ENCODE measurements at places on chromosomes 12 and 14. TPM values are rescaled to one million over a fixed set of nuclear protein-coding genes. Genes with fewer than 3 reads are reported as not detected.

DNA sequence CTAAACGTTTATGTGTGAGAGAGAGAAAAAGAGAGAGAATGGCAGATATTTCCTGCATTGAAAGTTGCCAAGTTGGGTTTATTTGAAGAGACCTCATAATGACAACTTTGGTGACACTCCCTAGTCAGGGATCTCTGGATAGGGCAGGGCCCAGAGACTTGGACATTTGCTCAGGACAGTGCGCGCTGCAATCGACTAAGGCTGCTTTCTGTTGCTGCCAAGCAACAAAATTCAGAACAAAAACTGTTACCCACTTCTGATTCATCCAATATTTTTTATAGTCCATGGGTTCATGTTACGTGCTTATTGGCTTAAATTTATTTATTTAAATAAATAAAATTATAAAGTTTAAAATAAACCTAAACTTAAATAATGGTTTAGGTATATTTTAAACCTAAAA, 34.2 kb downstream of the PTGER2 start:
- no peak for ATAC-seq

DNA sequence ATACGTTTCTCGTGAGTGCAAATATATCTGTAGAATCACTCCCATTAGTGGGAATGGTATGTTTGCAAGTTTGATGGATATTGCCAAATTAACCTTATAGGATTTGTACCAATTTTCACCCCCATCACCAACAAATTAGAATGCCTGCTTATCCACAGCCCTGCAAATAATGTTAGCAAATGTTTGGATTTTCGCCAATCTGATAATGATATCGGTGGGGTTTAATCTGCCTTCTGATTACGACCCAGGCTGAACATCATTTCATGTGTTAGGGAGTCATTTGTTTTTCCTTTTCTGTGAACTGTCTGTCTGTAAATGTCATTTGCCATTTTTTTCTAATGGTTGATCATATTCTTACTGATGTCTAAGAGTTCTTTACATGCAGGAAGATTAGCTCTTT, 4.1 kb upstream of the DAZAP2 start:
- no peak for ATAC-seq

DNA sequence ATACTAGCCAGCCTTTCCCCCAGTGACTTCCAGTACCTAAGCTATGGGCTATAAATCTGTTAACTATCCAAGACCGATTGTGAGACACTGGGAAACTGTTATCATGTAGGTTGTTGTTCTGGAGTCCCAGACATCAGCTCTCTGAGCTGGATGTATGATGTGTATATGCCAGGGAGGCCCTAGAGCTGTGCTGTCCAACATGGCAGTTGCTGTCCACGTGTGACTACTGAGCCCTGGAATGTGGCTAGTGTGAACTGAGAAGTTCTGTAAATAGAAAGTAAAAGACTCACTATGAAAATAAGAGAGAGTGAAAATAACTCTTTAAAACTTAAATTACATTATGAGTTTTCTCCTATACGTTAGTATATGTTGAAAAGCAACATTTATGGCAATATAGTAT, 755.8 kb upstream of the FBXO33 start:
- no peak for ATAC-seq

Gene ATL1
- total RNA-seq, result 1.3 TPM

Gene MGP
- total RNA-seq, result 532 TPM

DNA sequence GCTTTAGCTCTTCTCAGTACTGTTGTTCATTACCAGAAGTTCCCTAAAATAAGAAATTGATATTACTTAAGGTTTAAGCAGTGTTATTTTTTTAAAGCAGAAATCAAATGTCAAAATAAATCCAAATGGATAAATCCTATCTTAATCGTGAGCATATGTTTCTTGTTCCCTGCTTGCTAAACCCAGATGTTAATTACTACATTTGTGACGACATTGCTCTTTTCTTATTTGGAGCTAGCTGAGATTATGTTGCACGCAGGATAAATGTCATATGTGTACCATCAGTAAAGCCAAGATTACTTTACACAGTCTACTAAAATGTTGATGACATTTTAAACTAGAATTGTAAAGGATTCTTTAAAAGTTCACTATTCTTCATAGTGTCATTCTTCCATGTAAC, 157.5 kb downstream of the PLCZ1 start:
- no peak for ATAC-seq

GRCh38 chr12:67582238-67582834, 66.2 kb upstream of the DYRK2 start:
- ATAC-seq, result no peak

DNA sequence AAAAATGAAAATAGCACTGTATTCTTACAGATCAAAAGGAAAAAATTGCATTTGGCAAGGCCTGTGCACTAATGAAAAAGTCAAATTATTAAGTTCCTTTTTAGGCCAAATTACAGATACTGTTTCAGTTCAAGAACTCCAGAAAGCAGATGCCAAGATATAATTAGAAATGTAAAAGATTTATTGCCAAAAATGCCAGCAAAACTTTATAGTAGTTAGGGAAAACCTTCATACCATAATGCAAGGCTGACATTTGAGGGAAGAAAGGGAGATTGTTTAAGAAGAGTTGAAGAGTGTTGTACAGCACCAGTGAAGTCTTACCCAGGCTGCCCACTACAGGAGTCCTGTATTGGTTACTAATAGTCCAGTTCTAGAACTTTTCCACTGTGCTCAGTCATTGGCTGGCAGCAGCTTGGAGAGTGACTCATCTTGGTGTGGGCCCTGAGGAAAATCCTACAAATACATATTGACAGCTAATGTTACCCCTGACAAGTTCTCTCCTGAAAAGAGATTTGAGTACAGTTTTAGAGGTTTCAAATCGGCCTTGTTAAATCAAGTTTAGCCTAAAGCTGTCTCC, 600.4 kb downstream of the C12orf50 start:
- no peak for ATAC-seq

GRCh38 chr12:108858311-108859074, 1.1 kb upstream of the SSH1 start:
- ATAC-seq, result no peak

Gene C12orf54
- 0.41 TPM for total RNA-seq

- no peak for ATAC-seq
These were observed 800.1 kb upstream of the FBXO33 start for GRCh38 chr14:40232302-40232701.

- ATAC-seq, result peak; percentile 51
These were observed 120.9 kb downstream of the SLC38A6 start for GRCh38 chr14:61101803-61102548.

Gene DNAI7
- not detected for total RNA-seq

DNA sequence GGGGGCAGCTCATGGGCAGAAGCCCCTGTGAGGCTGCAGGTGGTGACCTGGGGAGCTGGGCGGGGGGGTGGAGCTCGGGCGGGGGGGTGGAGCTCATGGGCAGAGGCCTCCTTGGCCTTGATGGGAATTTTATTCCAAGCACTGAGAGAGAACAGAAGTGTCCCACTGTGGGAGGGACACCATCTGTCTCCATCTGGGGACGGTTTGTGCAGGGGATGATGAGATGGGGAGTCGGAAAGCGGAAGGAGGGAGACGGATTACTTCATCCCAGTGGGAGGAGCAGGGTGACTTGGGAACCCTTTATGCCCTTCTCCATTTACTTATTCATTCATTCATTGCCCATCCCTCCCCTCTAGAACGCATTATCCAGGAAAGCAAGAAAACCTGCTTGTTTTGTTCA, 304.7 kb downstream of the ADGRD1 start:
- ATAC-seq, result no peak

- ATAC-seq, result no peak
These were observed 179.2 kb downstream of the KICS2 start for GRCh38 chr12:64042911-64043310.

- no peak for ATAC-seq
These were observed 89.0 kb downstream of the SLC24A4 start for GRCh38 chr14:92411941-92412340.

DNA sequence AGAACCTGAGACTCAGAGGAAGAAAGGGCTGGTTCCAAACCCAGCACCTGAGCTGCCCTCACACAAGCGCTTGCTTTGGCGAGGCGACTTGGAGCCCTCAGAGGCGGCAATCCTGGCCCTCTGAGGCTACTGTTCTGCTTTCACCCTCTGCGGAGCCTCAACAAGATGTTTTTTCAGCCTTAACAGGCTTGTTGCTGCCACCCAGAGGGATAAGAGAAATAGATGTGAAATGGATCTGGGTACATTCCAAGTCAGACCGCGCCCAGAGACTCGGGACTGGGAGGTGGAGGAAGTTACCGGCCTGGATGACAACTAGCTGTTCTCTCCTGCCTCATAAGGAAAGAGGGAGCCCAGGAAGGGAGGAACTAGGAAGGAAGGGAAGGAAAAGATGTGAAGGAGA, 89.6 kb downstream of the TTC7B start:
- peak; percentile 98 for ATAC-seq

GRCh38 chr14:94041551-94042346, 15.6 kb downstream of the OTUB2 start:
- peak; percentile 20 for ATAC-seq

GRCh38 chr14:38083039-38083438, 124.7 kb upstream of the SSTR1 start:
- ATAC-seq, result peak; percentile 50

- no peak for ATAC-seq
These were observed 4.4 kb upstream of the TNFAIP2 start for GRCh38 chr14:103118663-103119404.

DNA sequence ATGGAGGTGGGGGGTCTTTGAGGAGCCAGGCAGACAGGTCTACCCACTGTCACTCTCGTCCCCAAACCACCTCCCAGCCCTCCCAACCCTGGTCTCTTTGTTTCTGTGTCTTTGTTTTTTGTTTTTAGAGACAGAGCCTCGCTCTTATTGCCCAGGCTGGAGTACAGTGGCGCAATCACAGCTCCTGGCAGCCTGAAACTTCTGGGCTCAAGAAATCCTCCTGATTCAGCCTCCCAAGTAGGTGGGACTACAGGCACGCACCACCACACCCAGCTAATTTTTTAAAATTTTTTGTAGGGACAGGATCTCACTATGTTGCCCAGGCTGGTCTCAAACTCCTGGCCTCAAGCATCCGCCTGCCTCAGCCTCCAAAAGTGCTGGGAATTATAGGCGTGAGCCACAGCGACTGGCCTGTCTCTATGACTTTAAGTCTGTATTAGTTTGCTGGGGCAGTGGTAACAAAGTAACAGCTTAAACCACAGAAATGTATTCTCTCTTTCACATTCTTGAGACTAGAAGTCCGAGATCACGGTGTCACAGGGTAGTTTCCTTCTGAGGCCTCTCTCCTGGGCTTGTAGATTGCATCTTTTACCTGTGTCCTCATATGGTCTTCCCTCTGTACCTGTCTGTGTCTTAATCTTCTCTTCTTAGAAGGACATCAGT, 26.1 kb downstream of the DTX1 start:
- no peak for ATAC-seq

DNA sequence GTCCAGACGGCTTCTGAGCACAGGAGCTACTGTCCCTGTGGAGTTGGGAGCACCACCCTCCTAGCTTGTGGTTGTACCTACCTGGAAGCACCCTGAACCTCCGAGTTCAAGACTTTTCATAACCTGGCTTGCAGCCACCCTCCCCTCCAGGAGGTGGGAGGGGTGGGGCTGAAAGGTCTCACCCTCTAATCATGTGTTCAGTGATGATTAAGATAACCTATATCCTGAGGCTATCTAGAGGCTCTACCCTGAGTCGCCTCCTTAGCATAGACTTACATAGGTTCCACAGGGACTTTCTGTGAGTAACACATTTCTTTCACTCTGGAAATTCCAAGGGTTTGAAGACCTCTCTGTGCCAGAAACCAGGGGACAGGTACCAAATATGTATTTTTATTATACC, 146.5 kb downstream of the CFAP54 start:
- ATAC-seq, result no peak

DNA sequence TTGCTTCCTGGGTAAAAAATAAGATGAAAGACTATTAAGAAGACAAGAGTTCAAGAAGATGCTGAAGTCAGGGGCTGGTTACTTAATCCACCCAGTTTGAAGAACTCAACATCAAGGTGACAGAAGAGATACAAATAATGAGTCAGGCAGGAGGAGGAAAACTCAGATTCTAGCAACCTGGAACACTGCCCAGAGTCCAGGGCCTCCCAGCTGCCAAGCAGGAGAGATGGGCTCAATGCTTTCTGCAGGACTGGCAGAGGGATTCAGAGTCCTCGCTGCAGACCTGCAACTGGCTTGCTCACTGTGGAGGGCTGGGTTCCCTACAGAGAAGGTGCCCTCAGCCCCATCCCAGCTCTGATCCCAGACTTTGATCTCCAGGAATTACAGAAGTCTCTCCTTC, 28.6 kb upstream of the CEBPE start:
- no peak for ATAC-seq

DNA sequence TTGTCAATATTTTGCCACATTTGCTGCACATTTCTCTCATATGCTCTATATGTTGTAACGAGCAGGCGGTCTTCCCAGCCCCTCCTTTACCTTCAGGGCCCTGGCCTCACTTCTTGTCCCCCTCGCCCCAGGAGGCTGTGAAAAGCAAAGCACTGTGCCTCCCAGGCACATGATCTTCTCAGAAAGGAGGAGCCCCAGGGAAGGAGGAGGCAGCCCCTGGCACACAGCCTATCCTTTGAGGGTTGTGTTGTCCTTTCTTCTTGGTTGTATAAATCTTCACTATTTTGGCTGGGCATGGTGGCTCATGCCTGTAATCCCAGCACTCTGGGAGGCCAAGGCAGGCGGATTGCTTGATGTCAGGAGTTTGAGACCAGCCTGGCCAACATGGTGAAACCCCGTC, 77.0 kb downstream of the PPP2R5C start:
- no peak for ATAC-seq

Gene PRB2
- not detected for total RNA-seq

Gene KLRC4
- total RNA-seq, result not detected

Gene OR4K17
- total RNA-seq, result 0.69 TPM

DNA sequence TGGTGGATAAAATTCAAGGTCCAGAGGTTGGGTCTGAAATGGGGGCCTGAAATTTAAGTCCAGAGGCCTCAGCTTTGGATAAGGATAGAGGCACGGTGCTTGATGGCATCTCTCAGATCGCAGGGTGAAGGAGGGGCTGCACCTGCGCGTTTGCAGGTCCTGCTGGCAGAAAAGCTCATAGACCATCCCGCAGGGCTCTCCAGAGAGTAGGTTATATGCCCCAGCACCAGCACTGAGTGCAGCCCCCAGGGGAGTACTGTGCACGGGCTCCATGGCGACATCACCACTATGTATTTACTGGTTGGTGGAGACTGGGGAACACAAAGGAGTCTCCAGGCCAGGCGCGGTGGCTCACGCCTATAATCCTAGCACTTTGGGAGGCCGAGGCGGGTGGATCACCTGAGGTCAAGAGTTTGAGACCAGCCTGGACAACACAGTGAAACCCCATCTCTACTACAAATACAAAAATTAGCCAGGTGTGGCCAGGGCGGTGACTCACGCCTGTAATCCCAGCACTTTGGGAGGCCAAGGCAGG, 4.3 kb upstream of the CD63 start:
- ATAC-seq, result no peak

Measured in motor neuron (in vitro differentiated cells).